ENCODE measurements at places on chromosomes 6 and 20.

DNA sequence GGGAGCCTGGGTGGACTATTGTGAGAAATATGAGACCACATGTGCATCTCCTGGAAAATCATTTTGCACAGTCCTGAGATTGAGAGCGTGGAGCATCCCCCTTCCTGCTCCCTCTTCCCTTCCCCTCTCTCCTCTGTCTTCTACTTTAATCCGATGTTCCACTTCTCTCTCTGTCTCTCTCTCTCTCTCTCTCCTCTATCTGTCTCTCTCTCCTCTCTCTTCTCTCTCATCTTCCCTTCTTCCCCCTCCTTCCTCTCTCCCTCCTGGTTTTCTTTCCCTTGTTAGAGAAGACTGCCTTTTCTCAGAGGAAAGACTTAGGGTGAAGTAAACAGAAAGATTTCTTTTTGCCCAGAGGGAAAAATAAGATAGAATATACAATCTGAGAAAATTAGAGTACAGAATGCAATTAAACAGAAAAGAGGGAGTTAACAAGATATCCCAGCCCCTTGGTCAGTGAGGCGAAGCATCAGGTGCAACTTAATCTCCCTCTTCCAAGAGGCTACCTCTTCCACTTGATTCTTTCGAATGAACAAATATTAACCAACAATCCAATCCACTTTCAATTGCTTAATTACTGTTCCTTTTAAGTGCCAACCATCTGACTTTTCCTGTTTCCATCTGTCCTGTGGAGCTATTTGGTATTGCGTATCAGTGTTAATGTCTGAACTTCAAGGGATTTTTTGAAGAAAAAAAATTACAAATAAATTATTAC, 14.6 kb downstream of the KHDC1 start:
- DNase-seq = no peak

DNA sequence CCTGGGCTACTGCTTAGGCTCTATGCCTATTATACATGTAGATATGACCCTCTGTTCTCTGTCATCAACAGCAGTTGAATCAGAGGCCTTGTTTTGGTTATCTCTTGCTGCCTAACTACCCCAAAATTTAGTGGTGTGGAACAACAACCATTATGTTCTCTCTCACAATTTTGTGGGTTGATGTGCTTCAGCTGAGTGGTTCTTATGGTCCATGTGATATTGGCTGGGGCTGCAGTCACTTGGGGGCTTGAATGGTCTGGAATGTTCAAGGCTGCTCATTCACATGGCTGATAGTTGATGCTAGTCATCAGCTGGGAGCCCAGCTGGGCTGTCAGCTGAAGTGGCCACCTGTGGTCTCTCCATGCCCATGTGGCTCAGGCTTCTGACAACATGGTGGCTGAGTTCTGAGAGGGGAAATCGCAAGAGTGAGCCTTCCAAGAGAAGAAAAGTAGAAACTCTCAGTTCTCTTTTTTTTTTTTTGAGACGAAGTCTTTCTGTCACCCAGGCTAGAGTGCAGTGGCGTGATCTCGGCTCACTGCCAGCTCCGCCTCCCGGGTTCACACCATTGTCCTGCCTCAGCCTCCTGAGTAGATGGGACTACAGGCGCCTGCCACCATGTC, 47.8 kb downstream of the SHLD1 start:
- DNase-seq = peak; percentile 98

DNA sequence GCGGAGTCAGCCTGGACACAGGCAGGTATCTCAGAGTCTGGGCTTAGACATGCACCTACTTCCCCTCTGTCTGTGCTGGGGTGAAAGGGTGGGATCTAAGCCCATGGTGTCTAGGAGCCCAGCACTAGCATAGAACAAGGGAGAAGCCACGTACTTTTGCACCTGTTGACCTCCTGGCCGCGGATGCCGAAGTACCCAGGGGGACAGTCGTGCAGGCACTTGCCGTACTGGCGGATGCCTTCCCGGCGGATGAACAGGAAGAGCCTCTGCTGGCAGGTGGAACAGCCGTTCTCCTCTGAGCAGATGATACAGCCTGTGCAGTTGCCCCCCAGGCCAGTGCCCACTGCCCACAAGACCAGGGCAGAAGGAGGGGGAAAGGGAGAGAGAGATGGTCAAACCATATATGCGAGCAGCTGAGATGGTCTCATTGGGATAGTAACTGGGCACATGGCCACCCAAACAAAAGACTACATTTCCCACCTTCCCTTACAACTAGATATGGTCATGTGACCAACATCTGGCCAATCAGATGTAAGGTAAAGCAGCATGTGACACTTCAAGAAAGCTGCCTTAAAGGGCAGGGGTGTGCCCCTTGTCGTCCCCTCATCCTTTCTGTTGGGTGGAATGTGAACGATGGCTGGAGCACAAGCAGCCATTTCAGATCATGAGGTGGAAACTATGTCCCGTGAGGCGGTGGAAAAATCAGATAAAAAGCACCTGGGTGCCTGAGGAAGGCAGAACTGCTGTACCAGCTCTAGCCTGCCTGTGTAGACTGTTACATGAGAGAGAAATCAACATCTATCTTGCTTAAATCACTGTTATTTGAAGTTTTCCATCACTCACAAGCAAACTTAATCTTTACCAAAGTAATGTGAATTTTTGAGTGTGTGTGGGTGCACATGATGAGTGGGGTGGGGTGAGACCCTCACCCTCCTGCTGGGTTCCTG, 34.0 kb downstream of the RSPO4 start:
- peak; percentile 50 for DNase-seq

DNA sequence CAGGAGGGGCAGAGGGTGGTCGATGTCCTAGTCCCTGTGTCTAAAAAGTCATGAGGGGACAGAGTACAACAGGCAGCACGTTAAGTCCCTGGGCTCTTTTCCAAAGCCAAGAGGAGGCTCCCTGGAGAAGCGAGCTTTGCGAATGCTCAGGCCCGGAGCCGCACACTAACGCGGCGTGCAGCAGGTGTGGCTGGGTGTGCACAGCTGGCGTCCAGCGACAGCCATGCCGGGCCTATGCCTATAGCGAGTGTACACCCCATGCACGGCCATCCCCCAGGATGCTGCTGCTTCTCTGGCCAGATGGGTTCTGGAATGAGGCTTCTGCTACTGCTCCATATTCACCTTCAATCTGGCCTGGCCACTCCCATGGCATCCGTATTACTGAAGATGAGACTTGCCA, 131.3 kb downstream of the PRND start:
- no peak for DNase-seq

DNA sequence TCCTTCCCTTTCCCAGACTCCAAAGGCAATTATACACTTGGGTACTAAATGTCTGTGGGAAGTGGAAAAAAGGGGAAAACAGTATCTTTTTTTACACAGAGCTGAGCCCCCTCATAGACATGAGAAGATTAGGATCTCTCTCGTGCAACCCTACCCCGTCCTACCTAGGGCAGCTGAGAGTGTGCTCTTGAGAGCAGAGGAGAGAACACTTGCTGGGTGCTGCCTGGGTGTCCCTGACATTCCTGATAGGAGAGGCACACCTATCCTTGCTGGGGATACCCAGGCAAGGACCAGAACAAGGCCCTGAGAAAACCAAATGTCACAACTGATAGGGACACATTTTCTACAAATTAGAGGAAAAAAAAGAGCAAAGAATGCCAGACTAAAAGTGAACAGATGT, 81.2 kb downstream of the PREP start:
- no peak for DNase-seq

GRCh38 chr20:58646257-58646656, 4.8 kb upstream of the STX16 start:
- DNase-seq = no peak

- no peak for DNase-seq
These were observed 17.5 kb downstream of the KIF25 start for GRCh38 chr6:168015009-168015408.

DNA sequence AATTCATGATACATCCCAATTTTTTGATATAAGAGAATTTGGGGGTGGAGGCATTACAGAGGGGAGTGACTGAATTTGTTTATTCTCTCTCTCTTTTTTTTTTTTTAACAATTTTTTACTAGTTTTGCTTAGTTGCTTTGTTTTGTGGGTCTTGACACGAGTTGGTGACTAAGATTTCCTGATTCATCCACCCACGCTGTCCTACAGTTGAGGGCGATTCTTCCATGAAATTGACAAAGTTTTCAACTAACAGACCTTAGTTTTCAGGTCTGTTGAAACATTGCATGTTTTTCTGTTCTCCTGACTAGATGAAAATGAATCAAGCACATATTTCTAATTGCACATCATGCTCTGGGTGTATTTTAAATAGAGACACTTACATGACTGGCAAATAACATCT, 613.8 kb downstream of the TFAP2B start:
- no peak for DNase-seq

DNA sequence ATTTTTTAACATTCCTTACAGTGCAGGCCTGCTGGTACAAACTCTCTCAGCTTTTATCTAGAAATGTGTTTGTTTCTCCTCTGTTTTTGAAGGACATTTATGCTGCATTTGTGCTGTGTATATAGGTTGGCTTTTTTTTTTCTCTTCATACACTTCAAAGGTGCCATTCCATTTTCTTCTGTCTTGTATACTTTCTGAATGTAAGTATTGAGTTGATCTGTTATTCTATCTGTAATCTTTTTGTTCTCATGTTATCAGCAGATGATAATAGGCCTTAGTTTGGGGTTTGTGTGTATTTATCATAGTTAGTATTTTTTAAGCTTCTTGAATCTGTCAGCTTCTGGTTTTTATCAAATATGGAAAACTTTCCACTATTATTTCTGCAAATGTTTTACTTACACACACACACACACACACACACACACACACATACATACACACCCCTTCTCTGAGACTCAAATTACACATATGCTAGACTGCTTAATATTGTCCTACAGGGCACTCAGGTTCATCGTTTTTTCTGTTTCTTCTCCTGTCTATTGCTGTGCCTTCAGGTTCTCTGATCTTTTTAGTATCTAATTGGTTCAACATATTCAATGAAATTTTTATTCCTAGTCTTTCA, 74.6 kb downstream of the RPP40 start:
- DNase-seq = no peak

- DNase-seq = no peak
These were observed 23.5 kb upstream of the PDE7B start for GRCh38 chr6:135828021-135828420.

DNA sequence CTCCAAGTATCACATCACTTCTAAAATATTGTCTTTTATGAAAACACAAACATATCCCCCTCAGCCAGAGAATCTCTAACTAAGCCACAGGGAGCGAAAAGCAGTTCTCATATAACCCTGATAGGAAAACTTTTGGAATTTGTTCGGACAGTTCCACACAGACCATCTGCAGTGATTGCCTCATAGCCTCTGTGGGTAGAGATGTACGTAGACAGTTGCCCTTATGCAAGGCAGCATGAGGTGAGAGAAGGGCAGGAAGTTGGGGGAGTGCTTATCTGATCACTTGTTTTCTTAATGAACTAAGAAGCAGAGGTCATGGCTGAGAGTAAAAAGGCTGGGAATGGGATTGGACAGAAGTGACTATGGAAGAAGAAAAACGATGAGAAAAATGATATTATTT, 39.6 kb downstream of the SLC23A2 start:
- DNase-seq = no peak

DNA sequence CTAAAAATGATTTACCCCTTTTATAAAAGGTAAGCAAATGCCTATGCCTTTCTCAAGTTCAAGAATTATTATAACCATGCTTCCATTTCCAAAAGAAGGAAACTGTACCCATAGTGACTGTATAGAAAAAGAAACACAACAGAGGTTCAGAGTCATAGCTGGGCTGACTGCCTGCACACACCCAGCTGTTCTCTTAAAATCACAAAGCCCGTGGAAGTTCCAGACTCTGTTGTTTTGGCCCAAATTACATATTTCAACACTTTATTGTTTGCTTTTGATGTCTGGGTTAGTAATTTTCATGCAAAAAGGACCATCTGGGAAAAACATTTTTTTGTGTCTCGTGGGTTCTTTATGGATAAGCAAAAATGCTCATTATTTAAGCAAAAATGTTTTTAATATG, 99.2 kb downstream of the LCA5 start:
- no peak for DNase-seq

DNA sequence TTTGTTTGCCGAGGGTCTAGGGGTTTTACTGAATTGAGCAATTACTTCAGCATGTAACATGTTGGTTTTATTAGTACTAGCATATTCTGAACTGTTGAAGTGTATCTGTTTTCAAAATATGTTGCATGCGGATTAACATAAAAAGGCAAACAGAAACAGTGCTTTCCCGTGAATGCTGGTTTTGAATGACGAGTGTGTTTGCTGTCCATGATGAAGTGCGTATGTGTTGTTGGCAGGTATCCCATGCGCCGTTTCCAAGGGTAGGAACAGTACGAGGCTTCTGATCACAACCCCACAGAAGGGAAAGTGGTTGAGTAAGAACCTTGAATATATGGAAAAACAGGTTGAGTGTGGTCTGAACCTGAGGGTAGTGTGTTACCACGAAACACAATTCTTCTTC, 232.9 kb downstream of the SAMD5 start:
- DNase-seq = no peak

DNA sequence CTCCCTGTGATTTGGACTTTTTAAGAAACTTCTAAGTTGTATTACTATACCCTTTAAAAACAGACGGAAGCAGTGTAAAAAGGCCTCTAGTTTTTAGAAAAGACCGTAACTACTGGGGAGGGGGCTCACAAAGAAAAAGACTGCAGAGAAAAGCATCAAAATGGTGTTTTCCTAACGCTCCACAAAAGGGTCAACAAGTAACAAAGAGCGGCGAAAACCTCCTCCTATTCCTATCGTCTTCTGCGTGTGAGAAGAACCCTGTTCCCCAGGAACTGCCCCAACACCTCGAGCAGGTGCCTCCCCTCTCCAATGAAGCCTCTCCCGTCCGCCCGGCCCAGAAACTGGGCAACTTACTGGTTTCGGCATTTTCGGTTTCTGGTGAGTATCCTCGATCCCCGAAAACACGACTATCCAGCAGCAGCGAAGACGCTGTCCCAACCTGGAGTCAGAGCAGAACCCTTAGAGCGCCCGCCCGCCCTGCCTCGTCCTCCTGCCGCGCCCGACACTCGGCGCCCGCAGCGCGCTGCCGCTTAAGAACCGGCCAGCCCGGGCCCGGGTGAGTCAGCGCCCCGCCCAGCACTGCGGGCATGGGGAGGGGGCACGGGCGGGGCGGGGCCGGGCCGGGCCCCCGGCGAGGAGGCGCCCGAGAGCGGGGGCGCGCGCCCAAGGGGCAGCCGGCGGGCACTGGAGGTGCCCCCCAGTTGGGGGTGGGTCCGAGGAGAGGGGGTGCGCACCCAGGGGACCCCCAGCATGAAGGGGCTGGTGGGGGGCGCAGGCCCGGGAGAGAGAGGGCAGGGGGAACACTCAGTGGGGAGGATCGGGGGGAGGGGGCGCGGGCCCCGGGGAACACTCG, 1.2 kb downstream of the EZR start:
- peak; percentile 78 for DNase-seq

GRCh38 chr6:137202078-137202477, 17.1 kb downstream of the IFNGR1 start:
- DNase-seq = no peak

- DNase-seq = peak; percentile 40
These were observed 3.6 kb downstream of the CCND3 start for GRCh38 chr6:41937861-41938574.

Data from OCI-LY7 (cell line).